Esophagus squamous epithelium (tissue), 5 donors: ENCODE measurements at places on chromosomes 7 and 10.

DNA sequence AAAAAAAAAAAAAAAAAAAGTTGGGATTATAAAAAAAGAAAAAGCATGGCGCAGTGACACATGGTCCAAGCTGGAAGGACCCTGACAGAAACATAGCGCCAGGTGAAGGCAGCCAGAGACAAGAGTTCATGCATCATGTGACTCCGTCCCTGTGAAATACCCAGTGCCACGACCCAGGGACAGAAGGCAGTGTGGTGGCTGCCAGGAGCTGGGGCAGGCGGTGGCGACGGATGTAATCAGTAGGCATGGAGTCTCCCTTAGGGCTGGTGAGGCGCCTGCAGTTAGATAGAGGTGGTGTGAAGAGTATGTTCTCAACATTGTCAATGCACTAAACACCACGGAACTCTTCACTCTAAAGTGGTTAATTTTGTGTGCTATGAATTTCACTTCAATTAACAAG is 43.9 kb downstream of the STK32C start:
- no peak for DNase-seq

DNA sequence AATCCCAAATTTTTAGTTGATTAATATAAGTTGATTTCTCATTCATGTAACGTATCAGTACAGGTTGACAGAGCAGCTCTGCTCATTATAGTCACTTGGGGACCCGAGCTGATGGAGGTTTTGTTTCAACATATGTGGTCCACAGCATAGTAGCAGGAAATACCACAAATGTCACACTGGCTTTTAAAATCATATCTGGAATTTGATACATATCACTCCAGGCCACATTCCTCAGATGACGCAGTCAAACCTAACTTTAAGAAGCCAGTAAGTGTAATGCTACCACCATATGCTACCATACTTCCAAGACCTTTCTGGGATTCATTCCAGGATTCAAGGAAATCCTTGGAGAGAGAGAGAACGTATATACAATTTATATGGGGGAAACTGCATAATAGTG is 156.3 kb downstream of the PHF14 start:
- no peak for DNase-seq

- no peak for DNase-seq
Measured at GRCh38 chr10:99551158-99551557, 18.4 kb downstream of the NKX2-3 start.

GRCh38 chr10:75272896-75273295 is 37.1 kb upstream of the COMTD1 start:
- no peak for DNase-seq

GRCh38 chr10:17075533-17076359 is 53.9 kb downstream of the CUBN start:
- no peak for DNase-seq

DNA sequence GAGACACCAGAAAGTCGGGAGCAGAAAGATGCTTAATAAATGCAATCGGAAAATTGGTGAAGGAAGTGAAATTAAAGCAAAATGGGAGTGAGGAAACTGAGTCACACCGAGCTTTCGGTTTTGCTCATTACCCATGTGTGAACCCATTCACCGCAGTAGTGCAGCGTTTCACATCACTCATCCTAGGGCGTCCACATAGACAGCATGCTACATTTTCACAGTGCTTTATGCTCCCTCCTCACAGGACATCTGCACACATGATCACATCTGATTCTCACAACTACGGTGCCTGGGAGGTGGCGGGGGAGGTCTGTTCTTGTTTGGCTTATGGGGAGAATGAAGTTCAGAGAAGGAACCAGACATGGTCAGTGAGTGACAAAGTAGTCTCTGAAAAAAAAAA is 36.6 kb upstream of the ATP6V0A4 start:
- DNase-seq: no peak

- no peak for DNase-seq
Measured at GRCh38 chr10:48695636-48696534, 11.2 kb downstream of the WDFY4 start.

GRCh38 chr10:119316729-119317097 is 109.3 kb downstream of the GRK5 start:
- DNase-seq: no peak
